ENCODE measurements at places on chromosomes 5 and 9.

- DNase-seq = no peak
Observed at GRCh38 chr5:115124741-115125140, 45.0 kb downstream of the TRIM36 start.

DNA sequence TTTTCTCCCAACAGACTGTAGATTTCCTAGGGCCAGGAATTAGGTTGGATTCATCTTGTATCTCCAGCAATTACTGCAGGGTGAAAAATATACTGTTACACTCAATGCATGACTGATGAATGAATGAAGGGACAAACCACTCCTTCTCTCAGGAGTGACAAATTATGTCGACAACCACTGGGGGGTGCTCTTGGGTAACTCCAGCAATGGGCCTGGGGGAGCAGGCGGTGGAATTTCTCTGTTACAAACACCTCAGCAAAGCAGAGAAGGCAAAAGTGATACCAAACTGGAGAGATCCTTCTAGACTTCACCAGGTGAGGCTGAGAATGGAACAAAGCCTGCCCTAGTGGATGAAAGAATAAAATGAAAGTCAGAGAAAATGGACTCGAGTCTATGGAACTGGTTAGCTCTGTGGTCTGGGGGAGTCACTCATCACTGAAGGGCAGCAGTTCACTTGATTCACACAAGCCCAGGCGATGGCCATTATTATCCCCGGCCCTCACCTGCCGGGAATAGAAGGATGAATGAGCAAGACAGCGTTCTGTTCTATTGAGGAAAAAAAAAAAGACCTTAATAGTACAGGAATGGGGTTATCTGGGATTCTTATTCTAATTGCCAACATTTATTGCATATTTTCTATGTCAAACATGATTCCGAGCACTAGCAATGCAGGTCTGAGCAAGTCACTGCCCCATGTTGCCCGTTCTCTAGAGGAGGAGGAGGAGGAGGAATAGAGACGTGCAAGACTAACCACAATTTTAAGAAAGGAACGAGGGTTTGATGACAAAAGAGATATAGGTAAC, 341.1 kb downstream of the ASTN2 start:
- DNase-seq = peak; percentile 29

GRCh38 chr5:59446356-59446755, 447.2 kb downstream of the PDE4D start:
- DNase-seq = no peak

- DNase-seq = no peak
Observed at GRCh38 chr9:37531699-37532098, 44.5 kb downstream of the FBXO10 start.
